ENCODE measurements at places on chromosomes 1 and 21.

DNA sequence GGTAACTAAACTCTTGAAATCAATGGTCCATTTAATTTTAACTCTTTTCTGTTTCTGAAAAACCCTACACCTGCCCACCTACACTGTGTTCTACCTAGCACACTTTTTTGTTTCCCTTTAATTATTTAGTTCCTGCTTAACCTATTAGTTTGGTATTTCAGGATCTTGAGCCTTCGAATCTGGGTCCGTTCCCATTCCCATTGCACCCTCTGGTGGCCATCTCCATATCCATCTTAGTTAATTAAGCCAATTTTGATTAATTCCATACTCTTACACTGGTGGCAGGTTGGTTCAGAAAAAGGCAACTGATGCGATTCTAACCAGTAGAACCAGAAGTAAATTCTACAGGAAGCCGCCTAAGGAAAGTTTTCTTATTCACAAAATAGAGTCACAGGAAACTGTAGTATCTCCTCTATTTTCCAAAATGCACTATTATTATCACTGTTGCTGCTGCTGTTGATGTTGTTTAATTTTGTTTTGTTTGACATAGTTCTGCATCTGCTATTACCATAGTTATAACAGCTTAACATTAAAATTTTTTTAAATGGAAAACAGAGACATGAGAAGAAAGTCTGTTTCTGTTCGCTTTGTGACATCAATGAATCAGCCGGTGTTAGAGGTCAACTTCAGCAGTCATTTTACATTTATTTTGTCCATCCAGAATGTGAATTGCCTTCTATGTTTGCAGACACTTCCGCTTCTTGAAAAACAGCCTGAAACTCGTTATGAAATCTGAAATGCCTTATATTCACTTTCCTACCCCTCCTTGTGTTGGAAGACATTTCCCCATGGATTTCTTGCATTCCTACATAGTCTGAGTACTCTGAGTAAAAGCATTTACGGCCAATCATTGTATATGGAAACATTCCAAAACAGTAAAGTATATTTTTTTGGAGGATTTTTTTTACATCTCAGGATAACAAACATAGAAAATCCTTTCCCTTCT is 115.5 kb upstream of the NCAM2 start:
- peak; percentile 9 for DNase-seq

- no peak for DNase-seq
Measured at GRCh38 chr1:175508320-175509110, 234.9 kb downstream of the TNR start.

- DNase-seq = no peak
Measured at GRCh38 chr1:189356206-189356605, 1121.5 kb downstream of the BRINP3 start.

GRCh38 chr1:177934927-177935326 is 34.9 kb downstream of the SEC16B start:
- DNase-seq = no peak

DNA sequence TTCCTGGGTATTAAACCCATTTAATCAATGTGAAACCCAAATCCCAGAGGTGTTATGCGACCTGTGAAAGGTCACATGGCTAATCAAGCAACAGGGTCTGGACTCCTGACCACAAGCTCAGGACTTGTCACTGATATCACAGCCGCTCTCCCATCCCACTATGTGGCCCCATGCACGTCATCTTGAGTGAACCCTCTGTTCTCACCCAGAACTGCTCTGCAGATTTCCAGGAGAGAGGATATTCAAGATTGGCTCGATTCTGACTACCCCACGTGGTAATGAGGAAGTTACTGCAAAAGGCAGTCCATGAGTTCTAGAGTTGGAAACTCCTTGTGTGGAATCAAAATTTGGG is 173.5 kb upstream of the ETV3 start:
- DNase-seq = no peak

- DNase-seq = no peak
Measured at GRCh38 chr1:84370831-84371394, 27.4 kb upstream of the DNASE2B start.

GRCh38 chr1:67174716-67175284 is 8.5 kb downstream of the IL23R start:
- no peak for DNase-seq

DNA sequence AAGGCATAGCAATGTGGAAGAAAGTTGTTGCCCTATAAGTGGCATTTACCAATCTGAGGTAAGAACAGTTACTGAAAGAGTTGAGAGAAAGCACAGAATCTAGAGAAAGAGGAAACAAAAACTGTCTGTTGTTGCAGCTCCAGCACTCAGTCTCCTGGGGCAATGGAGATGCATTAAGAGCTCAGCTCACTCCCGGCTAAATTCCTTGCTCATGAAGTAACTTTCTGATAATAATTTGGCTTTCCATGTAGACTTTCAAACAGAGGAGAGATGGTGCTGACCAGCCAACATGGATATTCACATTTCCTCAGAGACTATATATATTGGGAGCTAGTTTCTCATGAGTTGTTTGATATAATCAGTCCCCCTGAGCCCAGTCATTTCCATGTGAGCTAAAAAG is 135.3 kb downstream of the GDAP2 start:
- no peak for DNase-seq

GRCh38 chr21:14116080-14116481 is 94.7 kb downstream of the LIPI start:
- DNase-seq = no peak

- DNase-seq = no peak
Measured at GRCh38 chr1:211912038-211912437, 81.5 kb upstream of the LPGAT1 start.

DNA sequence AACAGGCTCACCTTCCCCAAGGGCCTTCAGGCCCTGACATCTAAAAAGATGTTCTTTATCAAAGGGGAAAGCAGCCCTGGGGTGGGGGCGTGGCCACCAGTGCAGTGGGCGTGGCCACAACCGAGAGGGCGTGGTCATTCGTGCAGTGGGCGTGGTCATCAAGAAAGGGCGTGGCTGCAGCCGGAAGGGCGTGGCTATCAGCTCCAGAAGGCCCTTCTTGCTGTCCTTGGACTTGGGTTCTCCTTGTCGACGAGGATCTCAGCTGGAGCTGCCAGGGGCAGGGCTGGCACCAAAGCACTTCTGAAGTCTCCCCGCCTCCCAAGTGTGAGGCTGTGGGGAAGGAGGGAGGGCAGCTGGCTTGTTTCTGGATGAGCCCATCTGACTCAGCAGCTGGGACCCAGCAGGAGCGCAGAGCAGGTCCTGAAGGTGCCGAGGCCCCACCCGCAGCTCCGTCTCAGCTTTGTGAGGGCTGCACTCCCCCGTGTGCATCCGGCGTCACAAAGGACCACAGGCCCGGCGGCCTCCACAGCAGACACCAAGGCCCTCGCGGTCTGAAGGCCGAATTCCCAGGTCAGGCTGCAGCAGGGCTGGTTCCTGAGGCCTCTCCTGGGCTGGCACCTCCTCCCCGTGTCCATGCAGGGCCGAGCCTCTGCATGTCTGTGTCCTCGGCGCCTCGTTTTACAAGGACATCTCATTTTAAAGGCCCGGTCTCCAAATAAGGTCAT is 12.8 kb downstream of the PDE9A start:
- DNase-seq = peak; percentile 61

DNA sequence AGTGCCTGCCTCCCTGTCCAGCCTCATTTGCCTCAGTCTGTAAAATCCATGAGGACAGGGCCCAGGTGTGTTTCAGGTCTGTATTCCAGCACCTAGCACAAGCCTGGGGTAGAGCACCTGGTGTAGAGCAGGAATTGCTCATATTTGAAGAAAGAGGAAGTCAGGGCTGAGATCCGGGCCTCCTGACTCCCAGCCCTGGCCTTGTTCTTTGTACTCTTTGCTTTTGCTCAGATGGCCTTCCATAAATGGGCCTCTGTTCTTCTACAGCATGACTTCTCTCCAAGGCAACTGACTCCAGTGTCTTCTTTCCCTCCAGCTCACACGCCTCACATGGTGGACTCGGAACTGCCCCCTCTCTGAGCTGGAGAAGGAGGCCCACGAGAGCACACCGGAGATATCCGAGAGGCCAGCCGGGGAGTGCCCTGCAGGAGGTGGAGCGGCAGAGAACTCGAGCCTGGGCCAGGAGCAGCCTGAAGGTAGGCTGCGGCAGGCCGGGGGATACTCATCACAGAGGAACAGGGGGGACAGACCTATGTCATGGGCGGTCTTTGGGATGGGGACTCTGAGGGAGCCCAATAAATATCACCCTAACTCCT is 19.7 kb downstream of the SLC5A9 start:
- DNase-seq = no peak

- no peak for DNase-seq
Measured at GRCh38 chr1:51740652-51741051, 123.8 kb downstream of the OSBPL9 start.

GRCh38 chr1:93177991-93178390 is 2.2 kb downstream of the TMED5 start:
- no peak for DNase-seq

DNA sequence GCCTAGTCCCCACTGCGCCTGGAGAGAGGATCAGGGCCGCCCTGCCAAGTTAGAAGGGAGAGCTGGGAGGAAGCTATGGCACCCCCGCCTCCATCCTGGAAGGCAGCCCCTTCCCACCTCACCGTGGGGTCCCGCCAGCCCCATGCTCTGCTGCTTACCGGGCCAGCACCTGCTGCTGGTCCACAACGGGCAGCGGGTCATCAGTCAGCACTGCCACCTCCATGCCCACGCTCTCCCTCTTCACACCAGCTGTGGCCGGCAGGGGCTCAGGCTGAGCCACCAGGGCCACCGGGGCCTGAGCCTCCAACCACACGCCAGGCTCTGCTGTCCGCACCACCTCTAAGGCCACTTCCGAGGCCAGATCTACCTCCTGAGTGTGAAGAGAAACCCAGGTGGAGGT is 23.5 kb upstream of the DDOST start:
- DNase-seq = no peak
